Skin of body (tissue), 3 donors: ENCODE measurements at places on chromosomes 2 and 18.

- peak; percentile 42 for DNase-seq
These were observed 131.5 kb downstream of the ZNF532 start for GRCh38 chr18:58996131-58996641.

GRCh38 chr2:130759906-130760753 lies 4.8 kb downstream of the AMER3 start:
- no peak for DNase-seq

DNA sequence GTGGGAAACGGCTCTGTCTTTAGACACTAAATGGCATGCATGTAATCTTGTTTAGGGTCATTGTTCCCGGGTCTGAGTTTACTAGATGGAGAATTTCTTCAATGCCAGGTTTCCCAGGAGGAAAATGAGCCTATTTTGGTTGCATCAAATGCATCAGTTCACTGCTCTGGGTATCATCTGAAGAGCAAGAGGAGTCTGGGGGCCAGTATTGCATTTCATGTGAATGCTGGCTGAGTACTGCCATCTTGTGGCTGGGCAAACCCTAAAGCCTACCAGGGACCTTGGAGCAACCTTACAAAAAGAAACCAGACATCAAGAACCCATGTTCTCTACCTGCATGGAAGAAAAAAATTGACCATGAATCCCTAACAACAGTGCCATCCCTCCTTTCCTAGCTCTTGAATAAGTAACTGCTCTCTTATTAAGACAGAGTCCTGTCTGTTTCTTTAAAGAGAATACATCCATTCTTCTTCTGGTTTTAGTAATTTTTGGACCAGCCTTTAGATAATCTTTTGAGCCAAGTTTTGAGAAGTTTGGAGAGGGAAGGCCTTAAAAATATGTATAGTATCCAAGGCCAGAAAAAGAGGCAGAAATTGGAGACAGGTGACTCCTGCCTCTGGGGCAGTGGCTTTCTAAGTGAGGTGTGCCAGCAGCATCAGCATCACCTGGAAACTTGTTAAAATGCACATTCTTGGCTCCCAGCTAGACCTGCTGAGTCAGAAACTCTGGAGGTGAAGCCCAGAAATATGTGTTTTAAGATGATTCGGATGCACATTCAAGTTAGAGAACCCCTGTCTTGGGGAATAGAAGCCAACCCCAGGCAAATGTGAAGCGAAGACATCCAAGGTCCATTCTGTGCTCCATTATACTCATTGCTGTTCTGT lies 261.0 kb upstream of the CXCR4 start:
- DNase-seq: peak; percentile 25

GRCh38 chr18:25289001-25289631 lies 62.9 kb downstream of the ZNF521 start:
- DNase-seq: peak; percentile 94

- DNase-seq: no peak
These were observed 49.0 kb upstream of the DSG1 start for GRCh38 chr18:31268985-31269406.

DNA sequence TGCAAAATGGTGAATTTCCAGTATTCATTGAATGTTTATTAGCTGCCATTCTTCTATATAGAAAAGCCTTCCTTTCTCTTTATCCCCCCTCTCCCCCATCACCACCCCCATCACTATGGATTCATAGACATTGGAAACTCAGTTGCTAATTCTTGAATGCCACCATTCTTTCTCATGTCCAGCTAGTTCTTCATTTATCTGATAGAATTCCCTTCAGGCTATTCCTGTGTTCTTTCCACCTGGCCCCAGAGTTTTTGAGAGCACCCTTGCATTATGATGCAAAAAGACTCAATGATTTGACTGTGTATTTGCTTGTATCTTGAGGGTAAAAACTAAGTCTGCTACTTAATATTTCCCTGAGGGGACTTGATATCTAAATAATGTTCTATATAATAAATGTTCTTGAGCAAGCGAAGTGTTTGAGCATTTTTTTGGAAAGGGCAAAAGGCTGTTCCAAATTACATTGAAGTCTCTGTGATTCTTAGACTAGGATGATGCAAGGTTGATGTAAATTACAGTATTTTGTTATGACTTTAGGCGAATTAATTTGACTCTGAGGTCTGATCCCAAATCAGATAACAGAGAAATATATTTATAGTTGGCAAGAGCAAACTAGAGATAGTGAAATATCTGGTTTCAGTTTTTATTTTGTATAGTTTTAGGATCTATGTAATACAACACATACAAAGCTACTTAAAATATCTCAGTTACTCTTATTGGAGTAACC lies 18.8 kb upstream of the SOS1 start:
- DNase-seq: no peak

- no peak for DNase-seq
These were observed 70.9 kb downstream of the AFF3 start for GRCh38 chr2:100071335-100072043.

GRCh38 chr2:174138161-174138560 lies 110.2 kb downstream of the OLA1 start:
- DNase-seq: no peak

GRCh38 chr2:15554525-15555218 lies 6.5 kb downstream of the NBAS start:
- DNase-seq: no peak

DNA sequence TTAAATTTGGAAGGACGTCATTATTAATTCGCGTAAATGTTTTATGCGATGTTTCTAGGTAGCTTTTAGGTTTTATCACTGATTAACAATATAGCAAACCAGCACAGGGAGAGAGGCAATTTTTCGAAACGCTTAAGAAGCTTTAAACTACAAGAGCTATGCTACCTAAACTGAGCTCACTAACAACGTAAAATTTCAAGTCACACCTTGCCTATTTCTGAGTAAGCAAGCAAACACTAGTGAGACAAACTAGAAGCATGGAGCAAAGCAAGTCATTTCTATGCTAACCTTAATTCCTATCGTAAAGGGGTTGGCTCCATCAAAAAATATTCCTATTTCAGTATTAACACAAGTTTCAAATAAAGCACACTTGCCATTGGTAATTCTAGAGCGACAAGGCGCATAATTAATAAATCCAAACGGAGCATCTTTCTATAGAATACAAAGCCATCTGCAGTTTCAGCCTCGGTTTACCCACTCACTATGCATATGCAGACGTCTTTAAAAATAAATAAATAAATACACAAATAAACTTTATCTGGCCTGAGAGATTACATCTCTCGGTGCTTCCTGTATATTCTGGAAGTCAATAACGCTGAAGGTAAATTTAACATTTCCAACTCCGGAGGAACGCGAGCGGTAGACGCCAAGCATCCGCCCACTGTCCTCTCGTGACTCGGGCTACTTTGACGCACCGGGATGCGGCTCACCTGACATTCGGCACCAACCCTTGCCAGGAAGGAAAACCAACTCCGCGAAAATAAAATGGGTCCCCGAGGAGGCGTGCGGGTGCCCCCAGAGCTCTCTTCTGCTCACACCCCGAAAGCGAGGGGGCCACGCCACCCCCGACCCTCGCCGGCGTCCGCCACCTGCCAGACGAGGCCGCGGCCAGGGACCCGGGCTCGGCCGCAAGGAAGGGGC lies 947 bp downstream of the ITSN2 start:
- DNase-seq: no peak
